Skeletal muscle tissue (tissue), 5 donors: ENCODE measurements at places on chromosomes 3 and 15. TPM values are rescaled to one million over a fixed set of nuclear protein-coding genes. Genes with fewer than 3 reads are reported as not detected.

FBXW12 gene
- total RNA-seq: 0.52 TPM

NMNAT3 gene
- total RNA-seq: 4.2 TPM

CPNE9 gene
- 0.52 TPM for total RNA-seq

NSMCE3 gene
- total RNA-seq: 11.0 TPM

THRB gene
- total RNA-seq: 3.1 TPM
